Left cardiac atrium (tissue), 4 donors: ENCODE measurements at places on chromosomes 3 and 15. TPM values are rescaled to one million over a fixed set of nuclear protein-coding genes. Genes with fewer than 3 reads are reported as not detected.

DNA sequence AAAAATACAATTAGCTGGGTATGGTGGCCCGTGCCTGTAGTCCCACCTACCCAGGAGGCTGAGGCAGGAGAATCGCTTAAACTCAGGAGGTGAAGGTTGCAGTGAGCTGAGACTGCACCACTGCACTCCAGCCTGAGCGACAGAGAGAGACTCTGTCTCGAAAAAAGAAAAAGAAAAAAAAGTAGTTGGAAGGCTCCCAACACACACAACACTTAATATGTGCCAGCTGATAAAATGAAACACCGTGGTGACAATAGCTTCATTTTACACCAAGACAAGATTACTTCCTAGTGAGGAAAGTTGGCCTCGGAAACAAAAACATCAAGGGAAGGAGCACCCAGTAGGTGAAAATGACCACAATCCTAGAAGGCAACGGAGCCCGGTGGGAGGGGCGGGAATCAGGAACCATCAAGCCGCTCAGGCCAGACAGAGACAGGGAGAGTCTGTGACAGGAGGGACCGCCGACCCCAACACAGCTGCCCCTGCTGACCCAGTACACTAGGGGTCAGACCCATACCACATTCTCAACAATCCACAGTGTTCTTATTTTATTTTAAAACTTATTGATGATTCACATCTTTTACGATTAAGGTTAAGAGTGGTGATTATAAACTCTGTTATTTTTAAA is 54.5 kb upstream of the OCA2 start:
- DNase-seq = no peak

GRCh38 chr3:128430301-128430700 is 36.4 kb downstream of the DNAJB8 start:
- no peak for DNase-seq

GRCh38 chr15:58627046-58627445 is 122.5 kb downstream of the ADAM10 start:
- no peak for DNase-seq

DNA sequence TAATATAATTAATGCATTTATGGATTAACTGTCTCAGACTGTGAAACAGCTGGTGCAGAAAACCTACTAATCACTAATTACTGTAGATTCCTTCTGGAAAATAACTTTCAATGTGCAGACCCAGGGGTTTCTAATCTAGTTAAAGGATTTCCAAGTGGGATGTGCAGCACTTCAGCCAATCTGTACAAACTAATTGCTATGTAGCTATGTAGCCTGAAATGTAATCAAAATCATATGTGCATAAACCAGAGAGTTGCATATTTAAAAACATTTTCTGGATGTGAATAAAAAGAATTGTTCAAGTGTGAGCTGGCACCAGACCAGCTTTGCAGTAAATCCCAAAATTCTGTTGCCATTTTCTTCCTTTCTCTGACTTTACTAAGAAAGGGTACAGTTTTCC is 127.5 kb upstream of the CD96 start:
- no peak for DNase-seq

GRCh38 chr3:56917361-56918110 is 115.8 kb upstream of the ARHGEF3 start:
- DNase-seq = no peak

GRCh38 chr3:54901906-54902685 is 25.8 kb downstream of the LRTM1 start:
- no peak for DNase-seq

DNA sequence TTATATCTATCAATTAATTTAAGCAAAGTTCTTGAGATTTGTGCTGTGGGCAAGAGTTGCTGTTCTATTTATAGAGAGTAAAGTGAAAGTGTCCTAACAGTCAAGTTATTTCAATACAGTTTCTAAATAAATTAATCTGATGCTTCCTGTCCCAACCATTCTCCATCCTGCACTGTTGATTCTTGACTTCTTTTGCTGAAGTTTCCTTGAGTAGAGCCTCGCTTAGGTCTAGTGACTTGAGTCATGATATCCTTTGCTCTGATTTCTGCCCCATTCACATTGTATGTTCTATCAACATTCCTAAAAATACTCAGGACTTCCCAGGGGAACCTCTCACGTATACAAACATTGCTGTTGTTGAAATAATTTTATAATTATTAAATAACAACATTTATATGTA is 498.4 kb upstream of the ALCAM start:
- DNase-seq = no peak

GRCh38 chr3:134361162-134361835 is 12.9 kb downstream of the AMOTL2 start:
- peak; percentile 32 for DNase-seq

DNA sequence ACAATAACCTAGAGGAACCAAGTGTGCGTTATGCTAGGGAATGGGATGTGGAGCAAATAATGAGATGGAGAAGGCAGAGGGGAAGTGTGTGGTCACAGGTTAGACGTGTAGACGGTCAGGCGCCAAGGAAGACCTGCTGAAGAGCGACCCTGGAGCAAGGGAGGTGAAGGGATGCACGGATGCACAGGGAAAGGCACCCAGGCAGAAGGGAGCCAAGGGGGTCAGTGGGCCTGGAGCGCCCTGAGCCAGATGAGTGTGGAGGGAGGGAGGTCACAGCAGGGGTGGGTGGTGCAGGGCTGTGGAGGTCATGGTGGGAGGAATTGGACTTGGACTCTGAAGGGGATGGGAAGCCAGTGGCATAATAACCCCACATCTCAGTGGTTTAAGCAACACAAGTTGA is 70.2 kb downstream of the SLC6A1 start:
- DNase-seq = no peak

DNA sequence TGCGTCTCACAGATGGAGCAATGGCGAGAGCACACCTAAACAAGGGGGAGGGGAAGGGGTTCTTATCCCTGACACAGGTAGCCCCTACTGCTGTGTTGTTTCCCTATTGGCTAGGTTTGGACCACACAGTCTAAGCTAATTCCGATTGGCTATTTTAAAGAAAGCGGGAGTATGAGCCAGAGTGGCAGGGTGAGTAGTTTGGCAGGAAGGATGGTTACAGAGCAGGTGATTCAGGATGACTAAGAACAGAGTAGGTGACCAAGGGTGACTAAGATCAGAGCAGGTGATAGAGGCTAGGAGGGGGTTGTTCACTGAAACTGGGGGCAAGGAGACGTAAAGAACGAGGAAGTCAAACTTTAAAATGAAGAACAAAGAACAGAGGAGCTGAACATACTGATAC is 511.8 kb downstream of the EDEM1 start:
- DNase-seq = no peak

- peak; percentile 41 for DNase-seq
Measured at GRCh38 chr15:77069521-77070121, 1.3 kb downstream of the TSPAN3 start.

- peak; percentile 39 for DNase-seq
Measured at GRCh38 chr3:180870008-180870699, 42.3 kb upstream of the FXR1 start.

DNA sequence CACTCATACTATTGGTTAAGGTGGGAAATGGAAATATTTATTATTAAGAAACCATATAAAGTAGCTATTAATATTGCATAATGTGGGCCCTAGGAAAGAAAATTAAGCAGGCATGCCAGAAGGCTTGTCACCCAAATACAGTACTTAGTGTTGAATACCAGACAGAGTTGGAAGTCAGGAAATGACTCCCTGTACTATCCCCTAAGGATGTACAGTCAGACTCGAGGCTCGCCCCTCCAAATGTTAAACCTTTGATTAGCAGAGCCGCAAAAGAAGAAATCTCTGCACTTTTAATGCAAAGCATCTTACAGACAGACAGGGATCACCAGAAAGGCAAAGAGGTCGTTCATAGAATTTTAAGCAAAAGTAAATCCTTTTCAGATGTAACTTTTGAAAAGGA is 11.3 kb upstream of the RBSN start:
- no peak for DNase-seq

GRCh38 chr3:73024836-73025235 is 28.2 kb downstream of the PPP4R2 start:
- no peak for DNase-seq

DNA sequence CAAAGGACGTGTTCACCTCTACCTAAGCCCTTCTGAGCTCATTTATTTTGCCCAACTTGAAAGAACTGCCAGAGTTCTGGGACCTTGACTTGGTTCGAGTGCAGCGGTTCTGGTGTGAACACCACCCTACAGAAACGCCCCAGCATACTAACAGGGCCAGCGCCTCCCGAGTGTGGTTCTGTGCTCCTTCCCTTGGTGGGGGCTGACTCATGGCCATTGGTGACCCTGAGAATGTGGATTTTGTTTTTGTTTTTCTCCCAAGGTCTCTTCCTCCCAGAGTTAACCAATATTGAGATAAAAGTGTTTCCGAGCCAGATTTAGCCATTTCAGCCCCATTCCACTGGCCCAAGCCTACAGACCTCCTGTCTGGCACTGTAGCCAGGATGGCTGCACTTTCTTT is 27.9 kb downstream of the SEMA7A start:
- DNase-seq = no peak

DNA sequence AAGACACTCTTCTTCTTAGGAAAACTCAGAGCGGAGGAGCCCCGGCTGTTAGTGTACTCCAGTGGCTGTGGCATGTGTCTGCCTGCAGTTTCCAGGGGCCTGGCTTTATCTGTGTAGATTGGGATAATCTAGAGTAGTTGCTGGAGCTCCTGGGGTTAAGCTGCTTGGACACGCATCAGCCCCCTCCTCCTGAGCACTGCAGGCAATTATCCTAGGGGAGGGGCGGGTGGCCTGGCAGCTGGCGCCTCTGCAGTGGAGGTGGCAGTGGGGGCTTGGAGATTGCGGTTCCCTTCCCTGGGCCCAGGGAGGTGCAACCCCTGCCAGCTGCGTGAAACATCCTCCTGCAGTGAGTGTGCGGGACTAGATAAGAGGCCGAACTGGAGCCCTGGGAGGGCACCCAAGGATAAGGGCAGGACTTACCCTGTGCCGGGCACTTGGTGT is 68.2 kb downstream of the EFCAB12 start:
- DNase-seq = no peak

- DNase-seq = no peak
Measured at GRCh38 chr3:34213478-34213877, 415.0 kb downstream of the PDCD6IP start.

DNA sequence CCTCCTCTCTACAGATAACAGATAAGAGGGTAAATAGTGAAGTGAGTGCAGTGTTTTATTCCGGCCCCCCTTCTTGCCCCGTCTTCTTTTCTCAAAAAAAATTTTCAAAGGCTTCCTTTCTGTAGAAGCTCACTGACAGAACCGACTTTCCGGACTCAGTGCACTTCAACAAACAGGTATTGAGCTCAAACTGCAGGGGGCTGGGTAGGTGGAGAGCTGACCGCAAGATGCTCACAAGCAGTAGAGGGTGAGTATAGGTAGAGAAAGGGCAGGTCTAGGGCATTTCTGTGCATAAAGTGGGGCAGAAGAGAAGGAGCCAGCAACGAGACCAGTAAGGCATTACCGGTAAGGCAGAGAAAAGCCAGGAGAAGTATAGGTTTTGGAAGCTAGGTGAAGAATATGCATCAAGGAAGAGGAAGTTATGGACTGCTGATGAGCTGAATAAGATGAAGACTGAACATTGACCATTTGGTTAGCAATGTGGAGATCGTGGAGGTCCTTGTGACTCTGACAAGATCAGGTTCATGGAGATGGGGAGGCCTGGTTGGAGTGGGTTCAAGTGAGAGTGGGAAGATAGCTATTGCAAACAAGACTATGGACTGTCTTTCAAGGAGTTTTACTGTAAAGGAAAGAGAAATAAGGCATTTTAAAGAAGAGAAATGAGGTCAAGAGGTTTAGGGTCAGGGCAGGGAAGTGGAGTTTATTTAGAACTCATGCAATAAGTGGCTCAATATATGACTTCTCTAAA is 97.4 kb downstream of the ST6GAL1 start:
- DNase-seq = no peak

- no peak for DNase-seq
Measured at GRCh38 chr3:72386327-72387000, 461.8 kb downstream of the SHQ1 start.

- no peak for DNase-seq
Measured at GRCh38 chr3:188212308-188212969, 58.5 kb downstream of the LPP start.

DNA sequence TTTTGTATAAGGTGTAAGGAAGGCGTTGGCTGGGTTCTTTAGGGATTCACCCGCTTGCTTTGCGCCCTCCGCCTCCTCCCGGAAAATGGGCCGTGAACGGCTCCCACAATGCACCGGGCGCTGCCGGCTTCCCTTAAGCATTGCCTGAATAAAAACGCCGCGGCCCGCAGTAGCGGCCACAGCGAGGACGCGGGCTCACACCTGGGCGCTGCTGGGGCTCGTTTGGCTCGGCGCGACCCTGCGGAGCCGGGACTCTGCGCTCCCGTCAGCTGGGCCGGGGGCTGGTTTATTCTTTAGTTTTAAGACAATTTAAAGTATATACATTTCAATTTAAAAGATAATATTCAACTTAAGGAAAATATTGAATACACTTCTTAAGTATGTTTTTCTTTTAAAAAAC is 343.5 kb upstream of the RGMA start:
- DNase-seq = no peak

DNA sequence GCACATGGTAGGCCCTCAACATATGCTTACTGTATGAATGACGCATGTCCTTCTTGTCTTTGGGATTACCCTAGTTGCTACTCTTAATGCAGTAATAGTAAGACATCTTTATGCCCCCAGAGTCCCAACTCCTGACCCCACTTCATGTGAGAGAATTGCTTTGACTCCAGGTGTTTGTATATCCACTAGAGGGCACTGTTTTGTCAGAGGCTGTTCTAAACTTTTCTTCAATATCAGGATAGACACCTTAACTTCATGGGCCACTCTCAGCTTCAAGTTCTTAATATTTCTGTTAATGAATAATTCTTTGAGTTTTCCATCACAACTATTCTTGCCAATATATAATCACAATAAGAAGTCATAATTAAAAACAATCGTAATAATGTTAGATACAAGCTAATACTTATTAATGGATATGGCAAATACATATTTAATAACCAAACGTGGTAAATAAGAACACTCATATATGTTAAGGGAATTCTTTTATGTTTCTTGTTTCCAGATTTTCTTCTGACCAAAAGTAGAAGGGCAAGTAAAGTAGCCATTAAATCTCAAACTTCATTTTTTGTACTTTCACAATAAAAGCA is 337.2 kb upstream of the DNAJC19 start:
- DNase-seq = no peak

- no peak for DNase-seq
Measured at GRCh38 chr3:10623578-10624275, 118.3 kb upstream of the ATP2B2 start.

GRCh38 chr15:44545913-44546802 is 9.2 kb downstream of the EIF3J start:
- DNase-seq = no peak

- no peak for DNase-seq
Measured at GRCh38 chr3:138180375-138181029, 5.8 kb upstream of the DBR1 start.

GRCh38 chr15:67850994-67851571 is 11.2 kb upstream of the RNU6-1 start:
- no peak for DNase-seq

- no peak for DNase-seq
Measured at GRCh38 chr3:14299767-14300166, 102.6 kb upstream of the SLC6A6 start.

- DNase-seq = no peak
Measured at GRCh38 chr15:80436511-80437307, 32.5 kb downstream of the ARNT2 start.

- no peak for DNase-seq
Measured at GRCh38 chr3:146339349-146339748, 88.4 kb upstream of the PLSCR4 start.

- no peak for DNase-seq
Measured at GRCh38 chr15:85927931-85928537, 133.3 kb upstream of the KLHL25 start.

The GOLGA6L1 gene
- total RNA-seq = not detected

The CEP70 gene
- 28.8 TPM for total RNA-seq

The CAND2 gene
- total RNA-seq = 41.6 TPM

The TMEM158 gene
- 0.56 TPM for total RNA-seq

The XRN1 gene
- total RNA-seq = 16.9 TPM

The GABRB3 gene
- 26.1 TPM for total RNA-seq

The DPPA2 gene
- not detected for total RNA-seq

The RARB gene
- total RNA-seq = 24.1 TPM
